NCI-H1417 treated with DMSO at 0.1 percent for 48 hours (cell line): ENCODE measurements at places on chromosomes 3 and 15.

DNA sequence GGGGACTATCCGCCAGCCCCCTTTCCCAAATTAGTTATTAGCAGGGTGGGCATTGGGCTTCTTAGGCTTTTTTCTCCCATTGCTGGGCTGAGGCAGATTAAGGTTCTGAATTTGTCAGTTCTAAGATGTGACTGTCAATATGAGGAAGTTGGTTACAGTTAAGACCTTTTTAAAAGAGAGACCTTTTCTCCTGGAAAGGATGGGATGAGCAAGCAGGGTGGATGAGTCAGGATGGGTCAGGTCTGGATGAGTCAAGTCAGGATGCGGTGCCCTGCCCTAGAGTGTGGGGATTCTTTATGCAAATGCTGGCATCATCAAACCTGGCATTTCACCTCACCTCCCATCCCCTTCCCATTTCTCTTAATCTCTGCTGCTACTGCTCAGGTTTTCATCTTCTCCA, 1.9 kb downstream of the AEN start:
- DNase-seq = no peak

DNA sequence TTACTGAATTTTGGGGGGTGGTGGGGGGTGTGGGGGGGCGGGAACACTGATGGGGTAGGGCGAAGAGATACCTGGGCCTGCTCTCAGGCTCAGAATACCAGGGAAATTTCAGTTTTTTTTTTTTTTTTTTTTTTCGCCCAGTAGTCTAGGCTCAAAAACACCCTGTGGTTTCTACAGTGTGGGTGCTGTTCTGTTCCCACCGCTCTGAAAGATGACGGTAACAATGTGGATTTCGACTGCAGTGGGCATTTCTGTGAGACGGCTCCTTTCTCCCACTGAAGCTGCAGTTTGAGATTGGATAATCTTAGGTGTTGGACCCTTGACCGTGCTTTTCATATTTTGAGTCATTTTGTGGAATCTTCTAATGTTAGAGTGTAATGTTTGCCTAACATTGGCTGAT, 143.8 kb upstream of the RGMA start:
- DNase-seq = no peak

GRCh38 chr3:113277414-113277813, 66.1 kb downstream of the BOC start:
- DNase-seq = no peak

GRCh38 chr3:190811775-190812480, 50.6 kb downstream of the GMNC start:
- DNase-seq = no peak

DNA sequence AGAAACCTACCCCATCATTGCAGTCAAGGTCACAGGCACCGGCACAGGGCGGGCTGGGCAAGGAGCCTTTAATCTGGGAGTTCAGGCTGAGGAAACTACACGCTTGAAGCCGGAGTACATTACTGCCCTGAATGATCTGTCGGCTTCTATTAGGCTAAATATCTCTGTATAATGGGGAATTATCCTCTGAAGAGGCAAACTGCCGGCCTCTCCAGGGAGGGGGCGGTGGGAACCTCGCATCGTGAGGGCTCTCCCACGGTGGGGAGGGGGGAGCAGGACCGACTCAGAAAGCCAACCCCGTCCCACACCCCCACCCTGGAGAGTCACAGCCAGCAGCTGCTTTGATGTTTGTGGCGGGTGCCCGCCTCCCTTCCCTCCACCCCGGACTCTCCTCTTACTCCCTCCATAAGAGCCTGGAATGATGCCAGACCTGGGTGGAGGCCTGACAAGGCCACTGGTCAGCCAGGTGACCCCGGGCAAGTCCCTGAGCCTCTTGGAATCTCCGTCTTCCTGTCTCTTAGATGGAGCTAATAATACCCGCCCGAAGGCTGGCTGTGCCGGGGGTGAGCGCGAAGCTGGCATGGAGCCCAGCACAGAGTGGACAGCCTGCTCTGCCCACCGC, 63.4 kb upstream of the LINGO1 start:
- DNase-seq = no peak

GRCh38 chr3:77328690-77329089, 288.8 kb downstream of the ROBO2 start:
- no peak for DNase-seq

DNA sequence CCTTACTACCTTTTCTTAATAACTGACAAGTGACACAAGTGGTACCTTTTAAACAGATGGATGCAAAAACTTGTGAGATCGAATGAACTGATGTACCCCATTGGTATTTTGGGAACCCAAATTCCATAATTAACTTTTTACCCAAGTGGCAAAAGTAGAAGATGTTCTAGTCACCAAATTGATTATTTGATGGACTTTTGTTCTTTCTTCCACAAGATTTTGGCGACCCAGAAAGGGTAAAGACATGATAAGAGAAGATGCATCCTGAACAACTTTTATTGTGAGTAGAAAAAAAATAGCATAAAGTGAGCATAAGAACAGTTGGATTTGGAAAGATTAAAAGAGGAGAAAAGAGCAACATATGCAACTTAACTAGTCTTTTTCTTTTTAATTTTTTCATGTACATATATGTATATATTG, 159.5 kb downstream of the TIGIT start:
- DNase-seq = no peak

DNA sequence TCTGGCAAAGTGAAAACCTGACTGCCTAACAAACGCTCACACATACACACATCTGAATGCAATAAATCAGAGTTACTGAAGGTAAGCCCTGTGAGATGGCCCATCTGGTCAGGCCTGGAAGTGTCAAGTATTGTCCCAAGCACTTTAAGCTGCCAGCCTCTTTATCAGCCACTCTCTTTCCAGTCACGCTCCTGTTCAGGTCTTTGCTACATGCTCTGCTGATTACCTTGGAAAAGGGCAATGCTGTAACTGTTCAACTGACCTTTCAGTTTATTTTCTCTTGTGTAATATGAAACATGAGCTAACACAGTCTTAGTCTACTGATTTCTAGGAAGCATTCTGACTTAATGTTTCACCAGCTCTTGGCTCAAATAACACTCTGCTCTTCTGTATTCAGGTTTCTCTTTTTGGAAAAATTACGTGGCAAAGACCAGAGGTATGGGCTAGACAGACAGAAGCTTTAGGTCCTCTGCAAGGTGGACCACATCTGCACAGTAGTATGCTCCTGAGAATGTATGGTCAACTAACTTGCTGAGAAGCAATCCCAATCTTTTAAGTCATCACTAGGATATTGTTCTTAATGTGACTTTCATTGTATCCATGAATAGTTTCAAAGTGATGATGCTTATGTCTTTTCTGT, 44.5 kb downstream of the GBE1 start:
- DNase-seq = no peak

GRCh38 chr3:133868186-133868585, 27.5 kb downstream of the RAB6B start:
- DNase-seq = no peak

GRCh38 chr3:178583963-178584575, 47.8 kb downstream of the KCNMB2 start:
- no peak for DNase-seq

DNA sequence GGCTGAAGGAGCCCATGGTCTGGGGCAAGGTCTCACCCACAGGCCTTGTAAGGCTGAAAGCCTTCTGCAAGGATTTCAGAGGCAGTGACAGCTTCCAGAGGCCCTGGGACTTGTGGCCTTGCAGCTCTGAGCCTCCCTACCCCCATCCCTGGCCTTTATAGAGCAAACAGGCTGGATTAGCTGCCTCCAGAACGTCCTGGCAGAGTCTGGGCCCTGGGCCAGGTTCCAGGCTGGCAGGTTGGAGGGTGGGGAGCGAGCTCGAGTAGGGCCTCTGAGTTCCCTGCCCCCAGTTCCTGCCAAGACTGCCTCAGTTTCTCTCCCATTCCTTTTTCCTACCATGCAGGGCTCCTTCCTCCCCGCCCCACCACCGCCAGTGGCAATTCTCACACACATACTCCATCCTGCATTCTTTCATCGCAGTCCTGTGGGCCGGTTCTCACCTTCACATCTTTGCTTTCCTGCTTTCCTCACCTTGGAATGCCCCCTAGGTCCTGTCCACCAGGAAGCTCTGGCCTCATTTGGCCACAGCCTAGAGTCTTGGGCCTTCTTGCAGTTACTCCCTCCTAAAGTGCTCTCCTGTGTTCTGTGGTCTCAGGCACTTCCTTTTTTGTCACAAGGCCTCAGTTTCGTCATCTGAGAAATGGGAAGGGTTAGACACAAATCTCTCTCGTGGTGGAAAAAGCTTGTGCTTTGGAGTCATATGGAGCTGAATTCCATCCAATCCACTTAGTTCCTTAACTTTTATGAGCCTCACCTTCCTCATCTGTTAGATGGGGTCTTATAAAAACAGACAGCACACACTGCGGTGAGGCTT, 2.7 kb downstream of the LMAN1L start:
- DNase-seq = no peak
